Central memory CD4-positive, alpha-beta T cell (primary cell): ENCODE measurements at places on chromosomes 3 and 15.

- DNase-seq: no peak
These were observed 257.7 kb upstream of the UBE2E1 start for GRCh38 chr3:23547905-23548650.

DNA sequence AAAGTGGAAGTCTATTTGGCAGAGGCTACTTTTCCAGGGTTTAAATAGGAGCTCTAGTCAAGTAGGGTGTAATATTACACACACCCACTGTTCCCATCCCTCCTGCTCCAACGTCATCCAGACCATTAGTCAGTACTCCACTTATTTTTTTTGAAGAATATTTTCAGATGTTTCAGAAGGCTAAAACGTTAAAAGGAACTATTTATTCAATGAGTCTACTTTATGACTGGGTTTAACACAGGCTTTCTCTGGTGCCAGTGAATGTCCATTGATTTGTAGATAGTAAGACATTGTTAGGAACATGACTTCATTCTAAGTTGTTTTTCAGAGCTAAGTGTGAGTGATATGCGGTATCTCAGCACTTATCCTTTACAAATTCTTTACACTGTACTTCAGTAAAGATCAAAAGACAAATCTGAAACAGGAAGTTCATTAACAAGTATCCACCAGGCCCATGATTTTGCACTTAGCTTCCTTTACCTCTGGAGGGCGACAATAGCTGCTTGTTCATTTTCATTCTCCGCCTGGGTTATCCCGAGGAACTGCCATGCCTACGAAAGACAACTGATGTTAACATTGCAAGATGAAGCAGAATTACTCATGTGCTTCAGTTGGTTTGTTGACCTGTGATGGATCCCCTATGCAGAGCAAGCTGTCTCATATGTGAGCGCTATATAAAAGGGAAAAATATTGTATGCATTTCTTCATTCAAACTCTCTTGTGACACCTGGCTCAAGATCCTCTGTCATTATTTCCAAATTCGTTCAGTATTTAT, 158.7 kb downstream of the USP13 start:
- DNase-seq: no peak

GRCh38 chr3:59872128-59872527, 822.3 kb upstream of the CFAP20DC start:
- DNase-seq: no peak

GRCh38 chr3:187747506-187747905, 2.2 kb upstream of the BCL6 start:
- DNase-seq: no peak

GRCh38 chr3:42786631-42787030, 13.6 kb upstream of the CCDC13 start:
- DNase-seq: no peak

DNA sequence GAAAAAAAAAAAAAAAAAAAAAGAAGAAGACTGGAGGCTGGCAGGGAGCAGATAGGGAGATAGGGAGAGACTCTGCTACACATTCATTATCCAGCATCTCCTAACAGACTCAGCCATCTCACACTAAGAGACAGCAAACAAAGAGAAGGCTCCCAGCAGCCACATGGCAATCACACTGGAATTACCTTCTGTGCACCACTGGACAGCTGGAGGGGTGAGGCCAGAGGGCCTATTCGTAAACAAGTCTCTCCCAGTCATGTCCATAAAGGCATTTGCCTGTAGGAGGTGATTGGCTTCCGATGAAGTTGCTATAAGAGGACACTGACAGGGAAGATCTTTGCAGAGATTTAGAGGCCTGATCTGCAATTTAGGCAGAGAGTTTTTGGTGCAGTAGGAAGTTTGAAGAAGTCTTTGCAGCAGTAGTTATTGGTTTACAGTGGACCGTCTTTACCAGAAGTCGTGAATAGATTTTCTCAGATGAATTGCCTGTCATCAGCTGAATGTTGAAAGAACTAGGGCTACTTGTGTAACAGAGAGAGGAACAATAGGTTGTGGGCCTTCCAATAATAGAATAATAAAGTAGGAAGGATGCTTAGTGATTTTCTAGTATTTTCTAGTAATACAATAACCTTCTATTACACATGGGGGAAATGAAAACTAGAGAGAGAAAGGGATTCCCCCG, 89.7 kb downstream of the TP63 start:
- no peak for DNase-seq

GRCh38 chr15:89916660-89917059, 3.9 kb upstream of the ARPIN start:
- DNase-seq: no peak

GRCh38 chr15:98938105-98938417, 69.5 kb downstream of the PGPEP1L start:
- no peak for DNase-seq

GRCh38 chr3:186058225-186058624, 50.7 kb downstream of the ETV5 start:
- no peak for DNase-seq

DNA sequence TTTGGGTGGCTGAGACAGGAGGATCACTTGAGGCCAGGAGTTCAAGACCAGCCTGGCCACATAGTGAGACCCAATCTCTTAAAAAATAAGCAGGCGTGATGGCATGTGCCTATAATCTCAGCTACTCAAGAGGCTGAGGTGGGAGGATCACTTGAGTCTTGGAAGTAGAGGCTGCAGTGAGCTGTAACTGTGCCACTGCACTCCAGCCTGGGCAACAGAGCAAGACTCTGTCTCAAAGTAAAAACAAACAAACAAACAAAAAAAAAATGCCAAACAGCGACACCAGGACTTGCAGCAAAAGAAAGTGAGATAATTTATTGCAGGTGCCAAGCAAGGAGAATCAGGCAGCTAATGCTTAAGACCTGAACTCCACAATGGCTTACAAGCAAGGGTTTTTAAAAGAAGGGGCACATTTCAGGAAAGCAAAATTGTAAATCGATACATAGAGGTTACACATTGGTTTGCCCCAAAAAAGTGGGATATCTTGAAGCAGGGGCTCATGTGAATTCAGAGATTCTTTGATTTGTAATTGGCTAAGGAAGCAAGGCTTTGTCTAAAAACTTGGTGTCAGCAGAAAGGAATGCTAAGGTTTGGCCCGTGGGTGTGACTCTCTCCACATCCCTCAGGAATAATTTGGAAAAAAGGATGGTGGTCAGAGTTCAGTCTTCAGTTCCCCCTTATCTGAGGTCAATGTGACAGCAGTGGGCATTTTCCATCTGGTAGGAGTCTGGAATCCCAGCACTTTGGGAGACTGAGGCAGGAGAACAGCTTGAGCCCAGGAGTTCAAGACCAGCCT, 5.2 kb upstream of the MPI start:
- no peak for DNase-seq

DNA sequence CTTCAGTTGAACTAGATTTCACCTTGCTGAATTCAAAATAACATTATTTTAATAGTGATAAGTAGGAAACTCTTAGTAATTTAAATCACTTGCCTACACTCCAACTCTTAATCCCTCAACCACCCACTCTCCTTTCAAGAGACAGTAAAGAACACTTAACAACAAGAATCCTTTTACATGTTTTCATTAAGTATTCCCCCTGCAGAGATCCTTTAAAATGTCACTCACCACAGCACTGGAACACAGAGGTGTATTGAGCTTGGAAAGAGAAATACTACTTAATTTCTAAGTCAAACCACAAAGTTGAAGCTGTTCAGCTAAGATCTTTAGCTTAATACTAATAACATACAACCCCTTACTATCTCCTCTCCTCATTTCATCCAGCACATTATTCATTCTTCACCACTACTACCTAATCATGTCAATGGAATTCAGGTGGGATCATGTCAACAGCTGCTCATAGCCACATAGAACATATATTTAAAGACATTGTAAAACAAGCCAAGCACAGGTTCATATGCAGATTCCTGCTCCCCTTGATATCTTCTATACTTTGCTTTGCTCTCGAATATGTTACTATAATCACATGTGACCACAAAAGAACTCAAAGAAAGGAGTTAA, 40.5 kb downstream of the IMPG2 start:
- DNase-seq: no peak

GRCh38 chr3:122533480-122533879, 18.7 kb upstream of the KPNA1 start:
- DNase-seq: no peak

DNA sequence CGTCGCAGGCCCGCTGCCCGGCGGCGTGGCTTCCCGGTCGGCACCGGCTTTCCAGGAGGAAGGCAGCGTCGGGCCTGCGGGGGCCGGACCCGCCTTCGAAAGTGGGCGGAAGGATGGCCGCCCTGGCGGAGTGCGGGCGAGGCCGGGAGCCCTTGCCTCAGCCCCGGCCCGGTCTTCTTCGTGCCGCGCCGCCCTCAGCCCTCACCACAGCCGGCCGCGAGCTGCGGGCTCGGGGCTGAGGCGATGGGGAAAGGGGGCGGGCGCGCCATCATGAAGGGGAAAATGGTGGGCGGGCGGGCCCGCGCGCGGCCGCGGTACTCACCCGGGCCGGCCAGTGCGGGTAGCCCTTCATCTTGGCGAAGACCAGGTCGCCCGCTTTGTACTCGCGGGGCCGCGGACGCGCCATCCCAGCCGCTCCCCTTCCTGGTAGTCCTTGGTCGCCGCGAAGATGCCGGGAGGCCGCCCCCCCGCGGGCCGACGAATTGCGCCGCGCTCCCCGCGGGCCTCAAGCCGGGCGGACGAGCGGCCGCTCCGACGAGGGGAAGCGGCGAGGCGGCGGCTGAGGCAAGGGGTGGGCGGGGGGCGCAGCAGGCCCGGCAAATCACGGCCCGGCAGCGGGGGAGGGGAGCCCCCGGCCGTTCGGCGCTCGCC, 489 bp downstream of the HDGFL3 start:
- DNase-seq: no peak

DNA sequence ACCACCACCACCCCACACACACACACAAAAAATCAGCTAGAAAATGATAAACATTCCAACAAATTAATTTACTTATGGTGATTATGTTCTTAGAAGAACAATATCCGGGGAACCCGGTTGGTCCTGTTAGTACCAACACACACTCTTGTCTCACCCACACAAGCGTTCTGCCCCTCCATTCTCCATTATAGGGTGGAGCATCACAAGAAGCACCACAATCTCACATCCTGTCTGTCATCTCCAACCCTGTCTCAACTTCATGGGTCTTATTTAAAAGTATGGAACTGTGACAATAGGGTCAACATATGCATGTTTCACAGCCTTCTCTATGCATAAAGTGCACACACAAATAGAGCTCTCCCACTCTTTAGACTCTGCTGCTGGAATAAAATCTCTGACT, 5.6 kb downstream of the GSK3B start:
- no peak for DNase-seq

DNA sequence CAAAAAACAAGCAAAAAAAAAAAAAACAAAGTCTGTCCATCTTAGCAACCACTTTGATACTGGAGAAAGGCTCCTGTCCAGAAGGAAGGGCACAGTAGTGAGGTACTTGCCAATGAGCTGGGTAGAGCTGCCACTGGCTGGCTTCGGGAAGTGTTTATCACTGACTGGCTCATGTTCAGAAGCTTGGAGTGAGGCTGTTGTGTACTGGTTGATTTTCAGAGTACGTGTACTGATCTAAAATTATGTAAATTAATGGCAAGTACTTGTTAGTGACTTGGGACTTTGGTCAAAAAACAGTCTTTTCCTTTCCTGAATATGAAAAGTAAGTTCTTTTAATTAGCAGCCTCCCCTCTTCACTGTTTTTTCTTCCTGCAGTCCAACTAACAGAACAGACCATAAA, 979 bp upstream of the ZNF621 start:
- DNase-seq: no peak

- DNase-seq: no peak
These were observed 171.2 kb downstream of the APBA2 start for GRCh38 chr15:29056839-29057450.

- DNase-seq: no peak
These were observed 49.2 kb upstream of the CTSH start for GRCh38 chr15:78993931-78994530.

DNA sequence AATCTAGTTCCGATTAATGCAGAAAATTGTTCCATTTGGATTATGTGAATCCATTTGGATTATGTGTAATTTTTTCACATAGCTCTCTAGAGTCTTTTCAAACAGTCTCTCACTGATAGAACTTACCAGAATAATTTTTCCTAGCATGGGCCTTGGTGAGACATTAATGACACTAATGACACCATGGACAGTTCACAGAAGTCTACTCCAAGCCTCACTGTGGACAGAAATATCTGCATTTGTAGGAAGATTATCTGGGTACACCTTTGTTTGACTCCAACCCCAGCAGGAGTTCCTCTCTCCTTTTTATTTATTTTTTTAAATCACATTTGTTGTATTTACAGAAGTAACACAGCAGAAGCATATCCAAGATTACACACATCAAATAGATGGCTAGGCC, 27.9 kb downstream of the AADACL2 start:
- DNase-seq: no peak

DNA sequence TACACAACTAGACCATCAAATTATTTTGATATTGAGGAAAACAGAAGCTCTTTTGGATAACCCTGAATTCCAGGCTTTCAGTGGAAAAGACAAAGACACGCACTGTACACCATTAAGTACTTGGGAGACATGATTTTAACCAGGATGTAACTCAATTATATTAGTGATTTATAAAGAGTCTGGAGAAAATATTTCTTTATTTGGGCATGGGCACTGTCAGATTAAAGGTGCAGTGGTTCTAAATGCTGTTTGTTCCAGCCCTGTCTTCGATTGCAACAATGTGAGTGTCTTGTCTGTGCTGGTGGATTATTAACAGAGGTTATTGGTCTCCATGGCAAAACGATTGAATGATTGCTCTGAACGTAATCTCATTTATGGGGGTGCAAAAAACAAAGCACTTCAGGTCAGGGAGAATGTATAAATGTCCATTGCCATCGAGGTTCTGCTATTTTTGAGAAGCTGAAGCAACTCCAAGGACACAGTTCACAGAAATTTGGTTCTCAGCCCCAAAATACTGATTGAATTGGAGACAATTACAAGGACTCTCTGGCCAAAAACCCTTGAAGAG, at the start of gene TM4SF4:
Gene TM4SF4, plus strand, starts transcription at position 448 of the 568 bp plus-strand sequence. CDS start 181 bp downstream, outside the sequence.
- DNase-seq: no peak

DNA sequence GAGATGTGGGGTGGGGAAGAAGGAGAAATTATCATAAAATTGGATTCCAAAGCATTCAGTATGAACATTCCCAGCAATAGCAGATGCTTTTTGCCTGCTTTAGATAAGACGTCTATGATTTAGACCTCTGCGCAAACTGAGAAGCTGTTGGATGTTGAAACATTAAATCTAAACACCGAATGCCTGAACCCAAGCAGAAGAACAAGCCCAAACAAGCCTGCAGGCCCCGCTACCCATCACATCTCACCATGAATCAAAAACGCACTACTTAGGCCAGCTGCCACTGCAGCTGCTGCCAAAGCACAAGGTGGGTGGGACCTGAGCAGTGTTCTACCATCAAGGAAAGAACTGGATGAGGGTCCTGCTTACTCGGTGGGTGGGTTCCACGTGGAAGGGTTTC, 24.4 kb upstream of the THBS1 start:
- no peak for DNase-seq
